ENCODE measurements at places on chromosomes 1 and 21.
A peak's percentile ranks its signal among the peaks of the same experiment; 100 is the strongest.

DNA sequence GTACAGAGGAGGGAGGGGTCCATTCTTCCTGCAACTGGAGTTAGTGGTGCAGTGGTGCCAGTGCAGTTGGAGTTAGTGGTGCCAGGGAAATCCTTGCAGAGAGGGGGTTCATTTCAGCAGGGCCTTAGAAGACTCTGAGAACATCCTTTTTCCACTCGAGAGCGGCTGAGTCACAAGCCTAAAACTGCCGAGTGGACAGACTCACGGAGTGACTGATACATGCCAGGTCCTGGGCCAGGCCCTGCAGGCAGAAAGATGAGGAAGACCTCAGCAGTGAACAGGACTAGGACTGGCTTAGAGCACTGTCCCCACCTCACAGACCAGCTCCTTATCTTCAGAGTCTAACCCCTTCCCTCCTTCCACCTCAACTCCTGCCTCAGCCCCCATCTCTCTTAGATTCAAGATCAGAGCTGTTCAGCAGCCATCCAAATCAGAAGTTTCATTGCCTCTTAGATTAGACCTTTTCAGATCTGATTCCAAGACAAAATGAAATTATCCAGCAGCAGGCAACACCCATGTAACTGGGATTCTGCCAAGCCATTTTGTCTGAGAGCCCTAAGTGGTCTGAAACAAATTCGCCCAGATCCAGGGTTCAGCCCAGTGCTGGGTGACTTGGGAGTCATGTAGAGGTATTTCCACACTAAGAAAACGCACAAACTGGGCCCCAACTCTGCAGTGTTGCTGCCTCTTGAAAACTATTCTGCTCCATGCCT lies 12.7 kb upstream of the IKBKE start:
- no peak for DNase-seq

DNA sequence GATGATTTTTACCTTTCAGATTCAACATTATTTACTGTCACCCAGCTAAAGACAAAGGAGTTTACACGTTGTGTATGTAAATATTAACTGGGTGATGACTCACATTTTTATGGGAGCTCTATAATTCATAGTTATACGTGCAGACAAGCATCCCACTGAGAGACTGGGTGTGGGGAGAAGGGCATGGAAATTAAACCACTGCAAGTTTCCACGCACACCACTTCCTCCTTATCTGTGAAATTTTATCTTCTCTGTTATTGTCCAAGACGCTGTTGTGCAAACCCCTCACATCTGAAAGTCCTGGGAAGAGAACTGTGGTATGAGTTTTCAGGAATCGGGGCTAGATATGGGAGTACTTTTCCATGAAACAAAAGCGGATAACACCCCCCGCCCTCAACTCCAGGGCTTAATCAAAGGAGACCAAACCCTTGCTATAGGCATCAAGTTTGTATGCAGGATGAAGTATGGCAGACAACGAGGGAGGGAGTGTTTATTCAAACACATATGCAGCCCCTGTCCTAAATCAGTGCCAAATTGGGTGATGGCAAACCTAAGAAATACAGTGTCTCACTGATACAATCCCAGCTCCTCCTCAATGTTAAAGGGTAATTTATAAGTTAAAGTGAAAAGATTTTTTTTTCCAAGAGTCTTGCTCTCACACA lies 23.3 kb upstream of the DPT start:
- DNase-seq = no peak

- no peak for DNase-seq
Observed at GRCh38 chr1:99579691-99580172, 66.2 kb upstream of the PALMD start.

DNA sequence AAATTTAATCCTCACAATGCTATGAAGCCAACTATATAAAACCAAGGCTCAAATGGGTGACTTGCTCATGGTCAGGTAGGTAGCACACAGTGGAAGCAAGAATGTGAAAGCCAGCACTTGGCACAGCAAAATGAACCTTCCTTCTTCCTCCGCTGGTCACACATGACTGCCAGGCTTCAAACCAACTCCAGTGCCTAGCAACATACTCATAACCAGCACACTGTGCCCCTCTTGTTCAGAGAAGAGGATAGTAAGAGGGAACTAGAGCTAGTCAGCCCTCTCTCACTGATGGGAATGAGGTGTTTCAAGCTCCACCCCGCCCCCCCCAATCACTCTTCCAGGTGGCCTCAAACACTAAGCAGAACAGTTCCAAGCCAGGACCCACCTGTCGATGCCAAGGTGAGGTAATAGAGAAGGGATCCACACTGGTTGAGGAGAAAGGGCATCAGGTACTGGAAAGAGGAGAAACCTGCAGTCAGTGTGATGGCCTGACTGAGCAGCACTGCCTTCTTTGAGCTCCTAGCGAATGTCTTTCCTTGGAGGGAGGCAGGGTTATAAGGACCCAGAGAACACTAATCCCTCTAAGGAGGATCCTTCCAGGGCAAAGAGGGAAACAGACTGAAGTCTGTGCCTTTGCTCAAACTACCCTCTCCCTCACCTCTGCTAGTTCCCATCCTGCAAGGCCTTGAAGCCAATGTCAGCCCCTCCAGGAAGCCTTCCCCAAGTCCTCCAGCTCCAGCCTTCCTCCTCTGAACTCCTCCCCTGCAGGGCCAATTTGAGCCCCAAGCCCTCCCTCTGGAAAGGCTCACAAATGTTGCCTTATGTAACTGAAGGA lies 1.2 kb downstream of the TMEM234 start:
- DNase-seq = no peak

DNA sequence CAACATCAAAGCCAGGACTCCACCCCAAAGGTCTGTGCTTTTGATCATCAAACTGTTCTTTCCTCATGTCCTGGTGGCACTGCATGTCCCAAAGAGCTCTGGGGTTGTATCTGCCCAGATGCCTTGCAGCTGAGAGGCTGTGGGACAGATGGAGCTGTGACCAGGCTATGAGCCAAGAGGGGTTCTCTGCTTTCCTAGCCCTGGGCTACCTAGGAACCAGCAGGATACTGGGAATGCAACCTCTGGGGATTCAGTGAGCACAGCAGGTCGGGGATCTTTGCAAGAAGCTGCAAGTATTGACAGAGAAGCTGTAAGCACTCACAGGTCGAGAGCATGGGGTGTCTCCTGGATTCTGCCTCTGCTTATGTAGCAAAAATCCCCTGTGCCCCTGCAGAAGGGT lies 186.6 kb downstream of the GRIK3 start:
- DNase-seq = no peak

DNA sequence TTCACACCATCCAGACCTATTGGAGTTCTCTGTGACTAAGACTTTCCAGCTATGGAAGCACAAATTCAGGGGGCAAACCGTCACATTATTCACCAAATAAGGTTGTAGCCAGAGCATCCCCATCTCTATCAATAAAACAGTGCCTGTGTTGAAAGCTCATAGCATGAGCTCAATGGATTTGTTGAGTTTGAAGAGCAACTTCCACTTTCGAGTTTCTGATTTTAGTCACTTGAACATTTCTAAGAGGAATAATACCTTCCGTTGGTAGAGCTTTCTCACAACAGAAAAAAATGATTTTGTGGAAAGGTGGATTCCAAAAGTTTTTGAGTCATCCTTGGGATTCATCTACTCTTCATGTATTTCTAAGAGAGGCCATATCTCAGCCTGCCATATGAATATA lies 13.0 kb upstream of the ELAVL4 start:
- DNase-seq = no peak

GRCh38 chr1:54671985-54672608 lies 30.5 kb downstream of the MROH7 start:
- peak; percentile 27 for DNase-seq

- no peak for DNase-seq
Observed at GRCh38 chr1:239016337-239016736, 370.0 kb upstream of the CHRM3 start.

All from stimulated activated CD8-positive, alpha-beta memory T cell treated with anti-CD3 and anti-CD28 coated beads, Interleukin-12 subunit alpha, Interleukin-12 subunit beta, amount 100 ng/mL, for 4 hours (primary cell).